ENCODE measurements at places on chromosomes 16 and 17.

GRCh38 chr17:81961521-81962498, 823 bp upstream of the NOTUM start:
- no peak for DNase-seq

DNA sequence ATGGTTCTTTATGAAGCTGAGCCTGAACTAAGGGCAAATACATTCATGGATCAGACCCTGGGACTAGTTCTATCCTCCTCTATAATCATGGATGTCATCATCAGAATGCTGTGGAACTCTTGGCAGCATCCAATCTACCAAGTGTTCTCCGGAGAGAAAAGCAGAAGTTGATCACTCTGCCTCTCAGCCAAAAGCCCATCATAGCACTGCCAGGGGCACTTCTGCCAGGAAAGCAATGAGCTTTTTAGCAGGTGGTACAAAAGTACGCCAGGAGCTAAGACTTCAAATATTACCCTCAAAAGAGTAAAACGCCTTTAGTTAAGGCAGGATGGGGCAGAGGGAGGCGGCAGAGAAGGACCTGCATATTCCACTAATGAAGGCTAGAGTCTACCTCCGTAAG, 279.0 kb downstream of the SLC39A11 start:
- no peak for DNase-seq

GRCh38 chr16:86808863-86809444, 230.6 kb downstream of the FOXL1 start:
- no peak for DNase-seq

- DNase-seq = no peak
Measured at GRCh38 chr17:79648181-79648831, 37.5 kb upstream of the RBFOX3 start.

DNA sequence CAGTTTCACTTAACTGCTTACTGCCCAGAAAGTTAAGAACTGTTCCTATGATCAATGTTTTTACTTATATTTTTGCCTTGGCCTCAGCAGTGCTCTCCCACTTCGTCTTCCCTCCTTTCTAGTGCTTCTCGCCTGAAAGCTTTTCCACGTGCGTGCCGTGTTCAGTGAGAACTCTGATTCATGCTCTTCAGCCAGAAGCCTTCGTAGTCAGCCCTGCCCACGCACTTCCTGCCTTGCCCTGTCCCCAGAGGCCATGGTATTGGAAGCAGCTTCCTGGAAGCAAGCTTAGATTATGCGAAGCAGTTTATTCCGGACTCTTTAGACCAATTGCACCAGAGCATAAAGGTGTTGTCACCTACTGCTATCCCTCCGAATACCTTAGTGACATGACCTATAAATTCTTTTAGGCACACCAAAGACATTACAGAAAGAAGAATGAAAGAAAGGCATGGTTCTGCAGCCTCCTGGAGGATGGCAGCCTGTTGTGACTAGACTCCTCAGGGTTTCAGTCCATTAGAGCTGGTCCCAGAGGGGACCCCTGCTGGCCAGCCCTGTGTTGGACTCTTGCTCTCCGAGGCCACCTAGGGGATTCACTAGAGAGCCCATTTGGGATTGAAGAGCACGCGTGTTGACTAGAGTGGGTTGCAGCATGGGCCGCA, 105.2 kb downstream of the RPTOR start:
- DNase-seq = peak; percentile 59

GRCh38 chr16:86527366-86527765, 17.0 kb downstream of the FOXF1 start:
- no peak for DNase-seq

- DNase-seq = no peak
Measured at GRCh38 chr16:80462917-80463316, 77.9 kb upstream of the DYNLRB2 start.

GRCh38 chr17:56830726-56831368, 2.9 kb downstream of the C17orf67 start:
- DNase-seq = no peak

DNA sequence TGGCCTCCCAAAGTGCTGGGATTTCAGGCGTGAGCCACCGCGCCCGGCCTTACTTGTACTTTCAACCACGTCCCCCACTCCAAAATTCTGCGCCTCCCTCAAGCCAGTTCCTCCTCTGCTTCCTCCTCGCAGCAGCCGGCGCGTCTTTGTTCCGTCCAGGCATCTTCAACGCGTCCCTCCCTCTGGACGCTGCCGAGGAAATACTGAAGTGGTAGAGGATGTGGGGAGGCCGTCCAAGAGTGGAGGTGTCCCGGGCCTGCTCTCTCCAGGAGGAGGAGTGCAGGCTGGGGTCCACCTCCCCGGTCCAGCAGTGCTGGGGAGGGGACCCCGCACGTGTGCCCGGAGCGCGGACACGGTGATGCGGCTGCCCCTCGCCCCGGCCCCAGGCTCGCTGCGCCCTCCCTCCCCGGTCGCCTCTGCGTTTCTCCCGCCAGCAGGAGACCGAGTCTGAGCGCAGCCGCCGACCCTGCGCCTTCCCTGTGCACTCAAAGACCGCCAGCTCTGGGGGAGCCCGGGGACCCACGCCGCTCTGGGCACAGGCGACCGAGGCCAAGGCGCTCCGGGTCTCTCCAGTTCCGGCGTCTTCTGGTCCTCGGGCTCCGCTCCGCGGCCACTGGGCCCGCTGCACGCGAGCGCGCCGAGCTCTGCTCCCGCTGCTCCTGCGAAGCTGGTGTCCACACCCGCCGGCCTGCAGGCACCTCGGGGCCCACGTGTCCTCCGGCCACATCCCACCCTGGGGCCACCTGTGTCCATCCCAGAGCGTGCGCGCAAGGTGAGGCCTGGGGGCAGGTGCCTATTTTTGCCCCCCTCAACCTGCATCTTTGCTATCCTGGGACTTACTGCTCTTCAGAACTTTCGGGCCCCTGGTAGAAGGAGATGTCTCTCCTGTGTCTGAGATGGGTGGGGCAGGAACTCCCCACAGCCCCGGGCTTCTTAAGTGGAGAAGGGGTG, 31.7 kb downstream of the OSBPL7 start:
- no peak for DNase-seq

DNA sequence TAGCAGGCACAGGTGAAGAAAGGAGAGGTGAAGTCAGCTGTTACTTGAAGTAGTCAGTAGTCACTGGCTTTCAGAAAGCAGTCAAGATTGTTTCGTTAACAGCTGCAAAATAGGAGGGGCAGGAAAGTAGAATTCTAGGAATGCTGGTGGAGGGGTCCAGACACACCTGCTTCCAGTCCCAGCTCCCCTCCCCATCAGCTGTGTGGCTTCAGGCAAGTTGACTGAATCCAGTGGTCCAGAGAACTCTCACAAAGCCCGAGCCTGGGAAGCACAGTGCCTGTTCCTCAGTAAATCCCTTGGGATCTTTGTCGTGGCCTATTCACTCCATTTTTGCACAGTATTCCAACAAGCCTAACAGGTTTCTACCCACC, 4.6 kb upstream of the SOCS1 start:
- DNase-seq = no peak

DNA sequence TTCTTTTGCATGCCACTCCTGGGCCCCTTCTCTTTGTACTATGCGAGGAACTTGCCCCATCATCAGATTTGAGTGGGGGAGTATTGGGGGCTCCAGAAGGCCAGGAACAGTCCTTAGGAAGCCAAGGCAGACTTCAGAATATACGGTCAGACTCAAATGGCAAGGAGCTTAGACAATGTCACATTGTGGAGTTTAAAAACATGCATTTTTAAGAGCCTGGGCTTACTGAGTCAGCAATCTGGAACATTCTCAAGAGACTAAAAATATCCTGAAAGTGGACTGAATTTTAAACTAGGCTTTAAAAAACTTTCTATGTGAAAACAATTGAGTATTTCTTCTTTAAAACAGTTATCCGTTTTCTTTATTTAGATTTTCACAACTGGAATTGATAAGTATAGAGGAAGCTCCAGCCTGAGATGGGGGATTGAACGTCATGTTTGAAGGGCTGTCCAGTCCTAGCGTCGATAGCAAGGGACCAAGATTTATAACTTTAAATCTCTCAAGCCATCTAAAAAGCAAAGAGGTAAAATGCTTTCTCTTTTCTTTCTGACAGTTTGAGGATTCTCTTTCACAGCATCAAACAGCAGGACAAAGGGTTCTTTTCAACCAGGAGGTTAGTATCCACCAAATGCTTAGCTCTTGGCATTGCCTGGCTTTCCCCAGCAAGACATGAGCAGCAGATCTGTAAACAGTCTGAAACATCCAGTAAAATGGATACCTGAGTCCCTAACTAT, 45.8 kb upstream of the CDRT4 start:
- no peak for DNase-seq

GRCh38 chr17:77502626-77503292, 362.0 kb downstream of the SEC14L1 start:
- DNase-seq = no peak

DNA sequence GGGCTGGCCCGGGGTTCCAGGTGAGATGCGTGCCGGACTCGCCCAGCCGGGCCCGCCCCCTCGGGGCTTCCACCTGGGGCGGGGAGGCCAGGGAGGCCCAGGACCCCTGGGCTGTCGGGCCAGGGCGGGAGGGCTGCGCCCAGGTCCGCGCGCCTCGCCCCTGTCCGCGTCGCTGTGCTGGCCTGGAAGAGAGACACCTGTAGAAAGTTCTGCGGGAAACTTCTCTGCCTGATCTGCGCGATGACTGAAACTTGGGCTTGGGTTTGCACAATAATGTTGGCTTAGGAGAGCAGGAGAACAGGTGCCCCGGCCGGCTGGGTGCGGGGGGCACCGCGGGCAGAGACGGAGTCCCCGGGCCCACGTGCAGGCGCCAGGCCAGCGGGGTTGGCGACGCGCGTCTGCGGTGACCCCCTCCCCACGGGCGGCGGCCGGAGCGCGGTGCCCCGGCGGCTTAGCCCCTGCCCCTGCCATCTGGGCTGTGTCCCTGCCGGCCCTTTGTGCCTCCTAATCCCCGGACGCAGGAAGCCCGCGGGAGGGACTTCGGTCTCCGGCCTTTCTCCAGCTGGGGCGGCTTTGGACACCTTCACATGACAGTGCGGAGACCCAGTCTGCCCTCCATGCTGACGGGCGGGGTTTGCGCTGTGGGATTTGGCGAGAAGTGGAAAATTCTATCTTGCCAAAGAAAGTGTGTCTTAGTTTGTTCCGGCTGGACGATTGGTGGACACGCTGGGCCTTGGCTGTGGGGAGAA, 483 bp downstream of the LLGL2 start:
- DNase-seq = no peak

DNA sequence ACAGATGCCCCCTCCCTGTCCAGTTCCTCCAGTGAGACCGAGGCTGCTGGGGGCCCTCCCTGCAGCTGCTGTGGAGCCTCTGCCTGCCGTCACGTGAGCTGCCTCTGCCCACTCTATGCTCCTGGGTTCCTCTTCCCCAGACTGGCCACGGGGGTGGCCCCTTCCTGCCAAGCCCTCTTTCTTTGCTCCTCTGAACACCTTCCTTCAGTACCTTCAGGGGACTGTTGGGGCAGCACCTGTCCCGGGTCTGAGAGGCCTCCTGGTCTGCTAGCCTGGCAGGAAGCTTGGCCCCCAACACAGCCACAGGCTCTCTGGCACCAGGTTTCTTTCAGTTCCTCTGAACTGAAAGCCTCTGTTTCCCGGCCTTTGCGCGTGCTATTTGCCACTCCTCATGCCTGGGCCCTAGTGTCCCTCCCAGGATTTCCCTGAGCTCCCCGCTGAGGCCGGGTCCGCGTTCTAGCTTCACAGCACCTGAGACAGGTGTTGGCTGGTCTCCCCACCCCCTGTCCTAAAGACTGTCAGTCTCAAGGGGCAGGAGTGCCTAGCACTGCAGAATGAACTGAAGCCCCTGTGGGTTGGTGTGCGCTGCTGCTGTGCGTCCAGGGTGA, 6.6 kb upstream of the ATP6V0C start:
- no peak for DNase-seq

DNA sequence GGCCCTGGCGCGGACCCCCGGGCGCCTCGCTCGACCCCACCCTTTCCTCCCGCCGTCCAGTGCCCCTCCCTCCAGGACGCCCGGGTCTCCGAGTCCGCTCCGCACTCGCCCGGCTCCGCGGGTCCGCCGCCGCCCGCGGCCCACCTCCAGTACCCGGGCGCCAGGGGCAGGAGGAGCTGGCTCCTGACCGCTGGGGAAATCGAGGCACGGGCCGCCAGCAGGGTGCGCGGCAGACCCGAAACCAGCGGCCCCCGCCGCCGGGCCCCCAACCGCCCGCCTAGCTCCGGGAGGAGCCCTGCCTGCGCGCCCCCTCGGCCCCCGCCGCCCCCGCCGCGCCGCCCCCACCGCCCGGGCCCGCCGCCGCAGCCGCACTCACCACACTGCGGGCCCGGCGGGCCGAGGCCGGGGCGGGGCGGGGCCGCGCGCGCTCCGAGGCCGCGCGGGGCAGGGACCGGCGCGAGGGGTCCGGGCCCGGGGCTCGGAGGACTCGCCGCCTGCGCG, 333 bp downstream of the MAFG start:
- DNase-seq = no peak

DNA sequence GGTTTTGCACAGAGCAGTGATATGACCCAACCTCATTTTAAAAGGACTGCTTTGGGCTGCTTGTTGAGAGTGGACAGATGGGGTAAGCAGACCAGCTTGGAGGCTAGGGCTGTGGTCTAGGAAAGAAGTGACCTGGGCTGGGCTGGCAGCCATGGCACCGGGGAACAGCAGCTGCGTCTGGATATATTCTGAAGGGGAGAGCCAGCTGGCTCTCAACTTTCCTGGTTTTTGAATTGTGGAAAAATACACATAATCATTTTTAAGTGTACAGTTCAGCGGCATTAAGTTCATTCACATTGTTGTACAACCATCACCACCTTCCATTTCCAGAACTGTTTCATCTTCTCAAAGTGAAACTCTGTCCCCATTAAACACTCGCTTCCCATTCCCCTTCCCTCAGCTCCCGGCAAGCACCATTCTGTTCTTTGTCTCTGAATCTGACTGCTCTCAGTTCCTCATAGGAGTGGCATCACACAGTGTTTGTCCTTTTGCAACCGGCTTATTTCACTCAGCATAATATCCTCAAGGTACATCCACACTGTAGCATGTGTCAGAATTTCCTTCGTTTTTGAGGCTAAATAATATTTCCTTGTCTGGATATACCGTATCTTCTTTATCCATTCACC, 113.2 kb downstream of the SPECC1 start:
- DNase-seq = no peak

- DNase-seq = peak; percentile 61
Measured at GRCh38 chr17:47889734-47890529, 6.1 kb upstream of the SP2 start.

GRCh38 chr17:83142619-83143018, 63.2 kb downstream of the METRNL start:
- no peak for DNase-seq

- DNase-seq = no peak
Measured at GRCh38 chr16:72946063-72946462, 101.9 kb downstream of the ZFHX3 start.

GRCh38 chr17:43330876-43331639, 67.7 kb upstream of the ARL4D start:
- no peak for DNase-seq

DNA sequence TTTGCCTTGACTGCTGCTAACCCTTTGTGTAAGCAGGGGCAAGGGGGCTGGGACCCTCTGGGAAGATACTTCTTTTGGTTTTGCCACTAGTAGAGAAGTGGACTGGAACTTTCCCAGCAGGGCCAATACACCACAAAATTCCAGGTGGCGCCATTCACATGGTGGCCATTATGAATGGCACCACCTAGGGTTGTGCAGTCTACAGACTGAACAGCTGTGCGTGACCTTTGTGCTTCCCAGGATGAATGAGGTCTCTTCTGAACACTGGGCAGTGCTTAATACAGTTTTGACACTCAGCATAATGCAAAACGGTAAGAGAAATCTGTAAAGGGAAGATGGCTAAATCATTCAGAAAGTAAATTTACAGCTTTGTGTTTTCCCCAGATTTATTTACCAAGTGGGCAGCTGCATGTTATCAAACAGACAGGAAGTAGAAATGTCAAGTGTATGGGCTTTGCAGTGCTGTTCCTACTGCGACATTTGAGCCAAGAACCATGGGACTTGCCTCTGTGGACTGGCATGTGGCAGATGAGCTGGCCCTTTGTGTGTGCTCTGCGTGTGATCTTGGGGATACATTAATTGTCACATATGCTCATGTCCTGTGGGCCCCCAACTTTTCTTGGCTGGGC, 9.2 kb downstream of the SYT17 start:
- no peak for DNase-seq

All from SHP77 treated with DMSO at 0.1 percent for 48 hours (cell line).